CD4-positive, alpha-beta T cell treated with Interleukin-2 at 100 ng/mL for 4 hours (primary cell): ENCODE measurements at places on chromosomes 5 and 9.

GRCh38 chr5:5483350-5483749, 60.9 kb downstream of the ICE1 start:
- no peak for DNase-seq

GRCh38 chr9:130142641-130143040, 29.6 kb upstream of the NCS1 start:
- no peak for DNase-seq

GRCh38 chr5:1182633-1183423, 18.6 kb upstream of the SLC6A19 start:
- DNase-seq: no peak

- no peak for DNase-seq
Observed at GRCh38 chr9:107624234-107624948, 134.8 kb upstream of the KLF4 start.

DNA sequence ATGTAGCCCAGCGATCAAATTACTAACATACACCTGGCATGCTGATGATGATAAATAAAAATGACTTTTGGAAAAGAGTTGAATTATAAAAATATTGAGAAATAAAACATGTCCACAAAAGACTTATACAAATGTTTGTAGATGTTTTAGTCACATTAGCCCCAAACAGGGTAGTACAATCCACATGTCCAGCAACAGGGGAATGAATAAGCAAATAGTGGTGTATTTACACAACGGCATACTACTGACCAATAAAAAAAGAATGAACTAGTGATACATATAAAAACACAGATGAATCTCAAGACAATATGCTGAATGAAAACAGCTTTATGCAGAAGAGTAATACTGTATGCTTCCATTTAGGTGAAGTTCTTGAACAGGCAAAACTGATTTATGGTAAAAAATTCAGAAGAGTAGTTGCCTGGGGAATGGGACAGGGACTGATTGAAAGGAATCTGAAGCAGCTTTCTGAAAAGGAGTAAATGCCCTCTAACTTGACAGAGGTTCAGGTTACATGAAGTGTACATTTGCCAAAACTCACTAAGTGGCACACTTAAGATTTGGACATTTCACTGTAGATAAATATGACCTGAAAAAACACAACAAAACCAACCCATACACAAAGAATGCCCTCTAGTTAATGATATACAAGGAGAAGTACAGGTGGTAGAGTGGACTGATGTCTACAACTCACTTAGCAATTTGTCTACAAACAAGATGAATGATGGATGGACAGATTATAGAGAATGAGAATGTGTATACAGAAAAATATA, 35.4 kb downstream of the ACTL7A start:
- no peak for DNase-seq

DNA sequence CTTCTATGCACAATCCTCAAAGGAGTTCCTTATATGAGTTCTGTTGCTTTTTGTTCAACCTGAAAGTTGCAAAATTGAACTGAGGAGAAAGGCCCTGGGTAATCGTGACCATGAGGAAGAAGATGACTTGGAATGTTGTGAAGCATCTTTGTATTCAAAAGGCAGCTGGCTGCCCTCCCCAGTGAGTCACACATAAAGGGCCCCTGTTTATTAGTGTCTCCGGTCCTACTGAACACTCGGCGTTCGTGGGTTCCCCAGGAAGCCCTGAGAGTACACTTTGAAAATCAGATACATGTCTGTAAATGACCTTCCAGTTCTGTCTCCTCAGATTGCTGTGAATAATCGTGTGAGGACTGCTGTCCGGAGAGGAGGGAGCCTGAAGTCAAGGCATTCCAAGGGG, 73.6 kb downstream of the C9orf153 start:
- no peak for DNase-seq

GRCh38 chr9:14278291-14278721, 35.6 kb downstream of the NFIB start:
- DNase-seq: no peak

GRCh38 chr5:84327591-84327990, 57.1 kb downstream of the EDIL3 start:
- DNase-seq: no peak

- peak; percentile 58 for DNase-seq
Observed at GRCh38 chr5:142012792-142013388, at the start of gene GNPDA1. TSS of gene GNPDA1 (minus strand) at chr5:142013027. CDS start at chr5:142012035, 992 bp downstream.

- DNase-seq: no peak
Observed at GRCh38 chr9:36928670-36929349, 105.3 kb downstream of the PAX5 start.

- no peak for DNase-seq
Observed at GRCh38 chr9:127524373-127524772, 73.1 kb downstream of the LRSAM1 start.

DNA sequence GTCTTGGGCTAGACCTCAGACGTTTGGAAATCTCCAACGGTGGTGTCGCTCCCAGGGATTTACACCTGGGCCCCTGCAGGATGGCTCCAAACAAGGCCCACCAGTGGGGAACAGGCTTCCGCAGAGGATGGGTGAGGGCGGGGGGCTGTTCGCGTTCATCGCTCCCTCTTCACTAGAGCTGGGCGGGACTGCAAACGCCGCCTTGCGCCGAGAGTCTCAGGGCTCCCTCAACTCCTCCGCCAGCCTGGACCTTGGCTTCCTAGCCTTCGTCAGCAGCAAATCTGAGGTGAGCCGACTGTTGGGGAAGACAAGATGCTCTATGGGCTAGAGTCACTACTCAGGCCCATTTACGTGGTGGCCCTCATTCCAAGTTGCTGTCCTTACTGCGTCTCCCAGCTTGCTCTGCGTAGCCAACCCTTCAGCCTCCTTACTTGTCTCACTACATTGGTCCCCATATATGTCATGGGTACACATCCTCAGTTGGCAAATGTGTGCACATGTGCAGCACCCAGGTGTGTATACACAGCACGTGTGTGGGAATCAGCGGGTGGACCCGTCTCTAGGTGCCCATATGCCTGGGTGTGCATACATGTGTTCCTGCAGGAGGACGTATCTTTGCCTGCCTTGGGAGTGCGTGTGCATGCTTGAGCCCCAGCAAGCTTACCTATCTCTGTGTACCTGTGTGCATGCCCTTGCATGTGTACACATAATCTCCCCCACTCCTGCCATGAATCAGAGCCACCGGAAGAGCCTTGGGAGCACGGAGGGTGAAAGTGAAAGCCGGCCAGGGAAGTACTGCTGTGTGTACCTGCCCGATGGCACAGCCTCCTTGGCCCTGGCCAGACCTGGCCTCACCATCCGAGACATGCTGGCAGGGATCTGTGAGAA, 10.5 kb downstream of the RGS14 start:
- DNase-seq: no peak

GRCh38 chr9:80040457-80040856, 468.7 kb downstream of the TLE4 start:
- DNase-seq: no peak

DNA sequence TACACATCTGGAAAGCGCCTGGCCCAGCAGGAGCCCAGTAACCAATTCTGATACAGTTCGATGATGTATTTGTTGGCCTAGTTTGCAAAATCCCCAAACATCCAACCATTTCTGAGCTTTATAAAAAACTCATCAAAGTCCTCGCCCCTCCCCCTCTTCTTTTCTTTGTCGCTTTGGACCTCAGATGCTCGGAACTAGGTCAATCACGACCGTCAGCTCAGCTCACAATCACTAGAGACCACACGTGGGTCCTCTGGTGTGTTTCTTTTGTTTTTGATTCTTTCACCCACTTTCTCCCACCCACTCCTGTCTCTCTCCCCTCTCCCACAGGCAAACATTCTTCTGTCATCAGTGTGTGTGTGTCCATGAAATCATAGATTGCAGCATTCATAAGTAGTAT, 26.7 kb upstream of the ZBTB43 start:
- no peak for DNase-seq

DNA sequence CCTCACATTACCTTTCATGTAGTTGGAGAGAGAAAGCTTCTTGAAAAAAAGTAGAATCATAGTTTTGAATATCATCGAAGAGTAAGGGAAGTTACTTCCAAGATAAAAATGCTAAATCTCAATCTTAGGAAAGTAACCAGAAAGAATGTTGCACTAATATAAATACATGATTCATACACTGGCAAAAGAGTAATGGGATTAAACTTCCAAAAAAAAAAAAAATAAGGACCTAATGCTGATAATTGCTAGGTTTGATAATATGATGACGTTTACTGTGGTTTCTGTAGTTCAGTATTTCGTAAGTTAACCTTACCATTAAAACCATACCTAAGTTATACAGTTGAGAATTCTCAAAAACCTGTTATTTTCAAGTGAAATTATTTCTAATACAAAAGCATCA, 573.8 kb upstream of the CDH9 start:
- DNase-seq: no peak

DNA sequence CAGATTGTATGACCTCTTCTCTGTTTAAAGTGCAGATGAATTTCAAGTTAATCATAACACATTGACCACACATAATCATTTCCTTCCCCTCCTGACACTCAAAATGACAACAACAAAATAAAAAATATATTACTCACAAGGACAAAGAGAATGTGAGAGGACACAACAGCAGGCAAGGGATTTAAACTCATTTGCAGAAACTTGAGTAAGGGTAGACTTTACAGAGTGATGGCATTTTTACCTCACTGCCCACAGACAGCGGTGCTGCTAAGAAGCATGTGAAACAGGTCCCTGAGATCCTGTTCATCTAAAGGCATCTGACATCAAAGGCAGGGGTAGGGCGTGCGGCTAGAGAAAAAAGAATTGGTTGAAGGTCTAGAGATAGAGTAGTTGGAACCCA, 99.0 kb downstream of the TRIM36 start:
- DNase-seq: no peak

- no peak for DNase-seq
Observed at GRCh38 chr5:111968459-111968858, 211.5 kb upstream of the NREP start.

DNA sequence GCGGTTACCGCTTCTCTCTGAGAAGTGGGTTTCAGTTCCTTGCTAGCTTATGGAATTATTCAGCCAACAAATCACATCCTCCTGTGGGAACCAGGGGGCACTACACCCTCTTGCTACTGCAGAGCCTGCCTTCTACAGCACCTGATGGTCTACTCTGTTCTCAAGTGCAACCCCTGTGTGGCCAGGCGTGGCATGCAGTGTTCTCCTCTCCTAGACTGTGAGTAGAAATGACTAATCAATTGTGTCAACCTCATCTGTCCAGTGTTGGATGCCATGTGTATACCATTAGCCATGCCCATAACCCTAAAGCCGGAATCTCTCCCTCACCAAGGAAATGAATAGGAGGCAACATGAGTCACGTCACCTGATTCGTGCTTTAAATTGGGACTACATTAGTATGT, 117.2 kb upstream of the LIFR start:
- no peak for DNase-seq

DNA sequence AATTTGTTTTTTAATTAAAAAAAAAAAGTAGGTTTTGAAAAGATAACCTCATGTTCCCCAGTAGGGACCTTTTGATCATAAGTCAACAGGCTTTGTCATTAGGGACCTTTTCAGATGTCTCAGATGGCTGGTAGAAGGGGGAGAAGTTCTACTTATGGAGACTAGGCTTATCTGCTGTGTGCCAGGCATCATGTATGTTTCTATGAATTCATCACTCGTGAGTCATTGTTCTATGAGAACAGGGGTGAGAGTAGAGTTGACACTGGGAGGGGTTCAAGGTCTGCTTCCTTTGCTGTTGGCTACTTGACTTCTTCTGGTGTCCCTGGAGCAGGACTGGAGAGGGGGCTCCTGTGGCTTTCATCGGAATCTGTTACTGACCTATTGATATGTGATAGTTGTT, 138.8 kb downstream of the KDM4C start:
- peak; percentile 21 for DNase-seq

GRCh38 chr5:180126716-180127681, 55.4 kb upstream of the RNF130 start:
- peak; percentile 11 for DNase-seq

DNA sequence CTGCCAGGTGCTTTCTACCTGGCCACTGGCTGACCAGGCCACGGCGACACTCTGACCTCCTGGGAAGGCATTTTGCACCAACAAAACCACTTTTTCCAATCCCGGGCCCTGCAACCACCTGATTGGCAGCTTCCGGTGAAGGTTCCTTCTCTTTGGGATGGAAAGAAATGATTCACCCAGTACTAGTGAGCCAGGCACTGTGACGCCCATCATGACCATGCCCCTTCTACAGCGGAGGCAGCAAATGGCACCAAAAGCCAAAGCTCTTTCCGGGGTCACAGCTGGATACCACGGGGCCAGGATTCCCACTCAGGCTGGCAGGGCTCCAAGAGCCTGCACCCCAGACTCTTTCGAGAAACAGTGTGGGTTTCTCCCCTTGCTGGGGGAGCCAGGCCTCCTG, 4.7 kb downstream of the NOTCH1 start:
- no peak for DNase-seq

DNA sequence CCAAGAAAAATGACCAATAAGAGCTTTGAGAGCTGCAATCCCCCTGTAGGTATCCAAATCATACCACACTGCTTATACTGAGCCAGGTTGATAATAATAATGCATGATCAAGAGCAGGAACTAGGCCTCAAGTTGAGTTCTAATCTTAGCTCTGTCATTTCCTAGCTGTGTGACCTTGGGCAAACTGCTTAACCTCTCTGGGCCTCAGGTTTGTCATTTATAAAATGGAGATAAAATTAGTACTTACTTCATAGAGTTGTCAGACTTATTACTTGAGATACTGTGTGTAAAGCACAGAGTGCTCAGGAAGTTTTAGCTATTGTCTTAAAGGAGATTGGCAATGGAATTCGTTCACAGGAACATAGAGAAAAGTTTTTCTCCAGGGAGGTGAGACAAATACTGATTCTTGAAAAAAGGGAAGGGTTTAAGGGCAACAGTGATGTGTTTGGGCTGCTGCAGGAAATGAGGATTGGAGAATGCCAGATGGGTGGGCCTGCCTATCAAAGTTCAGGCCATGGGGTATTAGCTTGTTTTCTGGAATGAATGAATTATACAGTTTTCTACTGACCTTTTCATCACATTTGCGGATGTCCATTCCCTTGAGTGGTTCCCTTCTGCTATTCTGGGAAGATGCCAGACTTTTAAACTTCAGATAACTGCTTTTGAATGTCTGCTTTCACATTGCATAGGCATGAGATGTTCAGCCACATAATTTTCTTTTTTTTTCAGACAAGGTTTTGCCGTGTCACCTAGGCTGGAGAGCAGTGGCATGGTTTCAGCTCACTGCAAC, 10.2 kb upstream of the ATP6V0E1 start:
- DNase-seq: no peak

DNA sequence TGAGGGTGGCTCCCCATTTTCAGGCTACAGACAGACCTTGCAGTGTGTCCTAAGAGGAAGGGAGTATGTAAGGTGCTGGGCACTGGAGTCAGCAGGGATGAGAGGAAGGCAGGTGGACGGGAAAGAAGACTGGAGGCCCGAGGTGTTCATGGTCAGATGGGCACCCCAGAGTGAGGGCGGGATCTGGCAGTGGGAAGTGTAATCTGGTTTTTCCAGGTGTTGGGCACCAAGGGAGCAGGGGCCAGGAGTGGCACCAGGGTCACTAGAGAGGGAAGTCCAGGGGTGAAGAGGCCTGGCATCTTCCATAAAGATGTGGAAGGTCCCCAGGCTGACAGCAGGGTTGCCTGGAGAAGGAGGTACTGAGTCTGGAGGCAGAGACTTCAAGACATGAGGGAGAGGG, 29.7 kb downstream of the PITX1 start:
- DNase-seq: no peak

GRCh38 chr5:35316611-35317274, 86.5 kb upstream of the PRLR start:
- no peak for DNase-seq
